ENCODE measurements at places on chromosomes 2 and 18.

GRCh38 chr2:181066333-181066732 lies 85.9 kb downstream of the UBE2E3 start:
- no peak for DNase-seq

GRCh38 chr2:203892207-203892606 lies 24.6 kb downstream of the CTLA4 start:
- DNase-seq, result no peak

GRCh38 chr2:56049233-56049845 lies 125.8 kb upstream of the EFEMP1 start:
- no peak for DNase-seq

- DNase-seq, result no peak
Measured at GRCh38 chr2:143426296-143426695, 297.1 kb downstream of the ARHGAP15 start.

DNA sequence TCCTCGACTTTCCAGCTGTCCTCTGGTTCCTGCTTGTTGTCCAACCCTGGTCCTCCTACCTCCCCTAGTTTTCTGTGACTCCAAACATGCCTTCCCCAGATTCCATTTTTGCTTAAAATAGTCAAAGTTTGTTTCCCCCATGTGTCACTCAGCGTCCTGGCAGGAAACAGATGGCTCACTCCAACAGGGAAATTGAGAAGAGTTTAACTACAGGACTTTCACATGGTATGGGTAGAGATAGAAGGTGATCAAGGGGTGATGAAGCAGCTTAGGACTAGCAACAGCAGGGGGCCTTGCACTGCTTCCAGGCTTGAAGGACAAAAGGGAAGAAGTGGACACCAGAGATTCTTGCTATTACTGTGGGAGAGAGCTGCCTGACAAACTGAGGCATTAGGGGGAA lies 6.1 kb upstream of the CUL3 start:
- DNase-seq, result no peak

DNA sequence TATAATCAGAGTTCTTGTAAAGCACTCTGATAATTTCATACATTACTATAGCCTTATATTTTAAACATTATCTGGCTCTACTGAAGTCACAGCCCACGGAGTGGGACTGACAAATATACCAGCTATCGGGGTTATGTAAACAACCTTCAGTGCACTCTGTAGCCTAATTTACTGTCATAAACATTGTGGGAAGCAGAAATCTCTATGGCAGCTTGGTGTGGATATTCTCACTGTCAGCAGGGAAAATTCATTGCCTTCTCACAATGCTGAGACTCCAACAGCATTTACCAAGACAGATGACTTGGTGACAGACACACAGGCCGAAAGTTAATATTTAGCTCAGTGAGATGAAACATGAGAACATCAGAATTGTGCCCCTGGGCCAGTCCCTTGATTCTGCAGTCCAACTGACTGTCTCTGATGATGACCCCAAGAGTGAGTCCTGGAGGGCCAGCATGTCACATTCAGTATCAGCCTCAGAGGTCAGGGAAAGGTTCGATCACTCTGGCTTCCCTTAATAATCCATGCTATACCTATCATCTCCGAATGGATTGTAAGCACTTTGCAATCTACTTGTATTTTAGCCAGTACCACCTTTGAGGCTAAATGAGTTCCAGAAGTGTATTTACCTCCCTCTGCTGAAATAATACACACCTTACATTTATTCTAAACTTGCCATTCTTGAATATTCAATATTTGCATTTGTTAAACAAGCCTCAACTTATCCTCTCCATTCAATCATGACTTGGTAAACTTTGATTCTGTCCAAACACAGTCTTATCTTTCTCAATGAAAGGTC lies 146.2 kb upstream of the OSR1 start:
- no peak for DNase-seq

DNA sequence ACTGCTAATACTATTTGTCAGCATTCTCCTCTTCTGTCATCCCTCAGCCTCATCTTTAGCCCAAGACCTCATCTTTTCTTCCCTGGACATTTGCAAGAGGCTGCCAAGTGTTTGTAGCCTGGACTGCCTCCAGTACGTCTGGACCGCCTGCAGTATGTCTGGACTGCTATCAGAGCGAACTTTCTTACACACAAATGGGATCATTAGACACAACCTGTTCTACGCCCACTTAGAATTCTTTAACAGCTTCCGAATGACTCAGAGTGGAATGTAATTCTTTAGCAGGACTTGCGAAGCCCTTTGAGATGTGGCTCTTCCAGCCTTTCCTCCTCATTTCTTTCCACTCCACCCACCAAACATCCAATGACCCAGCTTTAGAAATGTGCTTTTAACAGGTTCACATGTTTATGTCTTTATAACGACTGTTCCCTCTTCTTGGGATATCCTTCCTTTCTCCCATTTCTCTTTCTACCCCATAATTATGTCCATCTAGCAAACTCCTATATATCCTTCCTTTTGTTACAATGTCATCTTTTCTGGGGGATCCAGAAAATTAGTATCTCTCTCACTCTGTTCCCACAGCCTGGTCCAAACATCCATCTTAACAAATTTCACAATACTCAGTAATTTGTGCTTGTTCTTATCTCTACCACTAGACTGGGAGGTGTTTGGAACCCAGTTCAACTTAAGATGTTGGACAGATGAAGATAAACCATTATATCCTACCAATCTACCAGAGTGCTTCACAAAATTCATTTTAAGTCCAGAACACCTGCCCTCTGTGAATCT lies 171.3 kb upstream of the PGAP1 start:
- no peak for DNase-seq
